ENCODE measurements at places on chromosomes 7 and 10.
A peak's percentile ranks its signal among the peaks of the same experiment; 100 is the strongest.

- no peak overlapping the region for H3K27ac ChIP-seq
- DNase-seq = no peak
- H3K36me3 ChIP-seq = no peaks in the 10 kb centered on the region
- peaks cover 34% of the 10 kb centered on the region for H3K27me3 ChIP-seq
Measured at GRCh38 chr7:149772241-149772955, 990 bp downstream of the ZNF467 start.

- no peak overlapping the region for H3K4me3 ChIP-seq
- DNase-seq = no peak
- no peaks in the 10 kb centered on the region for H3K4me1 ChIP-seq
- H3K36me3 ChIP-seq = no peaks in the 10 kb centered on the region
Measured at GRCh38 chr10:3564346-3565002, 220.5 kb downstream of the KLF6 start.

- H3K4me3 ChIP-seq = no peak overlapping the region
- no peaks in the 10 kb centered on the region for H3K4me1 ChIP-seq
- no peak for DNase-seq
- no peak overlapping the region for H3K27ac ChIP-seq
Measured at GRCh38 chr7:79159040-79159664, 294.3 kb downstream of the MAGI2 start.

- H3K36me3 ChIP-seq = no peaks in the 10 kb centered on the region
- H3K4me1 ChIP-seq = peaks cover 2% of the 10 kb centered on the region
- H3K27me3 ChIP-seq = peaks cover 2% of the 10 kb centered on the region
- peak overlapping the region; percentile 51 for H3K27ac ChIP-seq
- peak overlapping the region; percentile 83 for H3K4me3 ChIP-seq
Measured at GRCh38 chr7:139230484-139230773, 608 bp upstream of the UBN2 start.

GRCh38 chr7:44977304-44977958 is 1.4 kb downstream of the MYO1G start:
- DNase-seq = no peak
- H3K4me1 ChIP-seq = peaks cover 7% of the 10 kb centered on the region
- peaks cover 8% of the 10 kb centered on the region for H3K36me3 ChIP-seq
- H3K4me3 ChIP-seq = no peak overlapping the region

DNA sequence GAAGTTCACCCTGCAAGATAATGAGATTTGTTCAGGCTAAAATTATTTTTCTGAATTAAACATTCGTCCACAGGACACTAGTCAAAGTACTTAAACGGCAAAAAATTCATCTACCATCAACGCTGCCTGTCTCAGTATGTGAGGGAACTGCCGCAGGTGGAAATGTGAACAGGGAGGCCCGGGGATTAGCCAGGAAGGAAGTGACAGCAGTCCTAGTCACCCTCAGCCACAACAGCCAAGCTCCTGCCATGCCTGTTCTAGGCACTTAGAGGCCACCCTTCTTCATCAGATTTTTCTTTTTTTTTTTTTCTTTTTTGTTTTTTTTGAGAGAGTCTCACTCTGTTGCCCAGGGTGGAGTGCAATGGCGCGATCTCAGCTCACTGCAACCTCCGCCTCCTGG is 9.4 kb downstream of the NUDT5 start:
- H3K4me1 ChIP-seq = no peaks in the 10 kb centered on the region
- no peaks in the 10 kb centered on the region for H3K27me3 ChIP-seq
- H3K4me3 ChIP-seq = no peak overlapping the region
- H3K27ac ChIP-seq = no peak overlapping the region
- peaks cover 10% of the 10 kb centered on the region for H3K36me3 ChIP-seq

DNA sequence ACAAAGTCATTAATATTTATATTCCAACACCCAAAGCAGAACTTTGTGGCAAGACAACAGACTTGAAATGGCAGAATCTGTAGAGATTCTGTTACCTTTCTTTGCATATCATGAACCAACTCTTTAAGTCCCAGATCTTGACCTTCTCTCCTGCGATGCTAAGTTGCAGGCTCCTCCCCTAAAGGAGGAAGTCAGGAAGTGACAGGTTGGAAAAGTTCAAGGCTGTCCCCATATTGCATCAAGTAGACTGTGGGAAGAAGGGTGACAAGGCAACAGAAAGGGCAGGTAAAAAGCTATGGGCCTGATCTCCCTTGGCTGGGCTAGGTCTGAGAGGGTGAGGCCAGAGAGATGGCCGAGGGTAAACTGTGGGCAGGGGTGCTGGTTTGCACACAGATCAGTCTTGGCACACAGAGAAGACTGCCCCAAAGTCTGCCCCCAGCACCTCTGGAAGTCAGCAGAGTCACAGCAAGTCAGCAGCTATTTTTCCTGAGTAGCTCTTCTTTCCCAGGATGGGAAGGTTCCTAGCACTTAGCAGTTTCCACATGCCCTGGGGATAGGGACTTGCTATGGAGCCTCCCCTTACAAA is 115.1 kb downstream of the RAPGEF5 start:
- H3K4me3 ChIP-seq = no peak overlapping the region
- H3K4me1 ChIP-seq = peaks cover 4% of the 10 kb centered on the region
- H3K27ac ChIP-seq = no peak overlapping the region
- H3K36me3 ChIP-seq = no peaks in the 10 kb centered on the region

GRCh38 chr7:22397981-22398380 is 41.0 kb upstream of the RAPGEF5 start:
- DNase-seq = no peak
- H3K27me3 ChIP-seq = no peaks in the 10 kb centered on the region
- no peak overlapping the region for H3K4me3 ChIP-seq
- H3K27ac ChIP-seq = no peak overlapping the region
- no peaks in the 10 kb centered on the region for H3K4me1 ChIP-seq
- H3K36me3 ChIP-seq = no peaks in the 10 kb centered on the region

- H3K4me3 ChIP-seq = no peak overlapping the region
- peak overlapping the region; percentile 5 for H3K27ac ChIP-seq
- peaks cover 3% of the 10 kb centered on the region for H3K4me1 ChIP-seq
- no peaks in the 10 kb centered on the region for H3K36me3 ChIP-seq
- no peaks in the 10 kb centered on the region for H3K27me3 ChIP-seq
Measured at GRCh38 chr10:77177589-77177988, 460.0 kb downstream of the KCNMA1 start.

DNA sequence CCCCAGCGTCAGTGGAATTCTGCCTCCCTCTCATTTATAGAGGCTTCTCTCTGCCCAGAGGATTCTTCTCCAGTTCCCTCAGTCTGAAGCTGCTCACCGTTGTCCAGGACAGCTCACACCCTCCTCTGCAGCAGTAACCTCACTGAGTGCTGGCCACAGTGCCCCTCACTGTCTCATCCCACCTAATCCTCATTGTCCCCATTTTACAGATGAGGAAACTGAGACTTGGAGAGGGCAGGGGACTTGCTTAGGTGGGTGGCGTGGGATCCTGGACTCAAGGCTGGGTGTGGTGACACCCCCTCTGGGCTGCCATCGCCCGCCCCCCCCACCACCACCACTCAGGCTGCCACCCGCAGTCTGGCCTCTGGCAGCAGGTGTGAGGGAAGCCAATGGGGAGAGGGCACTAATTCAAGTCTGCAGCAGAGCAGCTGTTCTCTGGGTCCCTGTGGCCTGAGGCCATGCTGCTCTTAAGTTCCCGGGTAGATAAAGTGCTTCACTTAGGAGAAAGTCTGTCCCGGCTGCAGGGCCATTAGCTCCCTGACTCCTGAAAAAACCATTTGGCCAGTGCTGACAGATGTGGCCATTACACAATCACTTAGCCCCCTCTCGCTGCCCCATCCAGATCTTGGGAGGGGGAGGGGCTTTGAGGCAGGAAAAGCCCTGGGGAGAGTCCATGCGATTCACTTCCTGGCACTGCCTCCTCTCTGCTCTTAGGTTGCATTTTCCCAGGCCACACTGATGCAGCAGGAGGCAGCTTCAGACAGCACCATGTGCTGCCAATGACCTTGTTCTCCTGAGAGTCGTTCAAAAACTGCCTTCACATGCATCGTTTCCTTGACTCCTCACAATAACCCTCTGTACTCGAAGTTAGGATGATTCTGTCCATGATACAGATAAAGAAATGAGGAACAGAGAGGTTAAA is 36.3 kb downstream of the DRGX start:
- peak overlapping the region; percentile 38 for H3K27ac ChIP-seq
- DNase-seq = no peak
- H3K4me1 ChIP-seq = peaks cover 14% of the 10 kb centered on the region
- H3K27me3 ChIP-seq = no peaks in the 10 kb centered on the region

- H3K4me3 ChIP-seq = no peak overlapping the region
- DNase-seq = no peak
- no peak overlapping the region for H3K27ac ChIP-seq
- H3K36me3 ChIP-seq = no peaks in the 10 kb centered on the region
- H3K4me1 ChIP-seq = no peaks in the 10 kb centered on the region
Measured at GRCh38 chr7:77258593-77258992, 59.0 kb upstream of the FGL2 start.

GRCh38 chr7:22210355-22210754 is 146.6 kb downstream of the RAPGEF5 start:
- DNase-seq = no peak

GRCh38 chr10:101766306-101766705 is 9.6 kb downstream of the FGF8 start:
- no peak for DNase-seq
- no peaks in the 10 kb centered on the region for H3K27me3 ChIP-seq
- no peaks in the 10 kb centered on the region for H3K4me1 ChIP-seq

GRCh38 chr10:30037620-30038336 is 21.6 kb downstream of the JCAD start:
- no peak overlapping the region for H3K4me3 ChIP-seq
- H3K27ac ChIP-seq = no peak overlapping the region
- H3K27me3 ChIP-seq = no peaks in the 10 kb centered on the region
- peaks cover 12% of the 10 kb centered on the region for H3K36me3 ChIP-seq

DNA sequence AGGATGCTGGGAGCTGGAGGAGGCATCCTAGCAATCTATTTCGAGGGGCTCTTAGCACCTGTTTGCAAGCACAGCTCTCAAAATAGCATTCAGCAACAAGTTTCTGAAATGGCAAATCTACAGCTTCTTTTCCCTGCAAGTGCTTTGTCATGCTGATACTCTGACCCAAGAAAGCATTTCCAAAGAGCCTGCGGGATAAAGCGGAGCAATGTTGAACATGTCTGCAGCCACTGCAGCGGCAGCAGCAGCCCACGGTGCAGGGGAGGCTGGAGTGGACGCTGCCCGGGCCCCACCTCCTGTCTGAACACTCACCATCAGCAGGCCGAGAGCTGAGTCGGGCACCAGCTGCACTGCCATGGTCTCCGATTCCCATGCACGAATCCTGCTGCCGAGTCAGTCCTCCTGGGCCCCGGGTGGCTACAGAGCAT is 964 bp downstream of the FRMD4A start:
- no peak overlapping the region for H3K27ac ChIP-seq
- H3K36me3 ChIP-seq = no peaks in the 10 kb centered on the region
- DNase-seq = no peak
- H3K27me3 ChIP-seq = no peaks in the 10 kb centered on the region
- H3K4me3 ChIP-seq = no peak overlapping the region

DNA sequence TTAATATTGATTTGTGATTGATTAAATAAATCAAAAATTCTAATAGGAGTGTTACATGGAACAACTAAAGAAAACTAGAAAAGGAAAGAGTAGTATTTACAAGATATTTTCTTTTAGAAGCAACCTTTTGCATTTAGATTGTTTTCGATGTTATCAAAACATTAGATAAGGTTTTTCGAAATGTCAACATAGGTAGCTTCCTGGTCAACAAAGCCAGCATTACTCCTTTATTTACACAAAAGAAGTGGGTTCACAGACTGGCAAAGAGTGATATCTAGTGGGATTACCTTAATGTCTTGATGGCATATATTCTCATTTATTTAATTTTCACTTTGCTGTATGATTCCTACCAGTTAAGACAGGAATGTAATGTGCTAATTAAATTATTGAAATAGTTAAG is 117.3 kb upstream of the TEX47 start:
- H3K4me1 ChIP-seq = no peaks in the 10 kb centered on the region
- H3K4me3 ChIP-seq = no peak overlapping the region
- H3K27ac ChIP-seq = no peak overlapping the region
- no peaks in the 10 kb centered on the region for H3K36me3 ChIP-seq
- H3K27me3 ChIP-seq = no peaks in the 10 kb centered on the region

DNA sequence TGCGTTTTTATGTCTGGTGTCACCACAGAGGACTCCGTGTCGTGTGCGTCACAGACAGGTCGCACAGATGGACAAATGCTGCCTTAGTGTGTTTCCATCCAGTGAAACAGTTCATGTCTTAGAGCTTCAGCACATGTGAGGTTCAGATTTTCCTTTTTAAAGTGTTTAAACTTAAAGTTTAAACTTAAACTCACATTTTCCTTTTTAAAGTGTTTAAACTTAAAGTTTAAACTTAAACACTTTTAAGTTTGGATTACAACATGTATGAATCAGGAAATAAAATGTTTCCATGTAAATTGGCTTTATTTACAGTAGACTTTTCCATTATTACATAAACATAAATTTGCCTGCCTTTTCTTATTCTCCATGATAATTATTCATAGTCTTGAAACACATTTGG is 67.3 kb downstream of the INSYN2A start:
- H3K4me1 ChIP-seq = no peaks in the 10 kb centered on the region
- H3K27ac ChIP-seq = no peak overlapping the region
- no peak for DNase-seq
- no peak overlapping the region for H3K4me3 ChIP-seq

DNA sequence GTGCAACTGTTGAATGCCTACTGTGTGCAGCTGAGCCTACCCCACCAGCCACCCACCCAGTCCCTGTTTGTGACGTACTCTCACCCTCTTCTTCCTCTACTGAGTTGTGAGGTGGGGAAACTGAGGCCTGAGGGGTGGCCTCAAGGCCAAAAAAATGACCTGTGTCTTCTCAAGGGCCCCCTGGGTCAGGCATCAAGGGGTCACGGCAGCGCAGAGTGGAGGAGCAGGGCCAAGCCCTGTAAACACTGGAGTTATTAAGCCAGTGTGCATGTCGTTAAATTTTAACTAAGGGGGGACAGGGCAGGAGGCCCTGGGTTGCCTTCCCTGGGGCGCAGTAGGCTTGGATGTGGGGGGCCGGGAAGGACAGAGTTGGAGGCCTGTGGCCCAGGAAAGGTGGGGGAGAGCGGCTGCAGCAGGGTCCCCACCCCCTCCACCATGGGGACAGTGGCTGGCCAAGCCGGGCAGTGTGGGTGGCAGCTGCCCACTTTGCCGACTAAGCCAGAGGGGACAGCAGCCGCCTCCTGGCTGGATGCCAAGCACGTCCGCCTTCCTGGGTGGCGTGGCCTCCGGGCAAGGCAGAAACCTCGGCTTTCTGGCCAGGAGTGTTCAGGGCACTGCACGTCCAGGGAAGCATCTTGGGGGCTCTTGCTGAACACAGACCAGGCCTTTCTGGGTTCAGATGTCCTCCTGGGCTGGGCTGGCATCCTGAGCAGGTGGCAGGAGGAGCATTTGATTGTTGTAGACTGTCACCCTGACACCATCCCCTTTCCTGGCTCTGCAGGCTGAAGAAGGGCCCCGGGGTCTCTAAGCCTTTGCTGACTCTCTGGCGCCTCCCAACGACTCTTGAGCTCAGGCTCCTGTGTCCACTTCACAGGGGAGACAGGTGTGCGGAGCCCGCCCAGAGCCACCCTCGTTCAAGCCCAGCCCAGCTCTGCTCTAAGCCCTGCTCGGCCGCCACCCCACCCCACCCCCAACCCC is 1.9 kb downstream of the SLC29A4 start:
- H3K36me3 ChIP-seq = no peaks in the 10 kb centered on the region

GRCh38 chr7:326809-327232 is 36.9 kb downstream of the FOXL3 start:
- H3K36me3 ChIP-seq = no peaks in the 10 kb centered on the region
- H3K27me3 ChIP-seq = no peaks in the 10 kb centered on the region
- no peak overlapping the region for H3K4me3 ChIP-seq
- H3K4me1 ChIP-seq = no peaks in the 10 kb centered on the region
- DNase-seq = no peak

- H3K4me1 ChIP-seq = no peaks in the 10 kb centered on the region
- H3K27ac ChIP-seq = no peak overlapping the region
- H3K27me3 ChIP-seq = no peaks in the 10 kb centered on the region
- no peak overlapping the region for H3K4me3 ChIP-seq
Measured at GRCh38 chr10:80275756-80276155, 13.7 kb downstream of the MAT1A start.

GRCh38 chr10:24467136-24467535 is 256.6 kb downstream of the ARHGAP21 start:
- peaks cover 19% of the 10 kb centered on the region for H3K36me3 ChIP-seq
- no peak overlapping the region for H3K4me3 ChIP-seq
- no peak for DNase-seq
- H3K27ac ChIP-seq = no peak overlapping the region

Measured in trophoblast cell (in vitro differentiated cells and primary cell).